ENCODE measurements at places on chromosomes 11 and 22.
A peak's percentile ranks its signal among the peaks of the same experiment; 100 is the strongest.

GRCh38 chr22:26168330-26168851 is 871 bp upstream of the SEZ6L start:
- no peak for DNase-seq

DNA sequence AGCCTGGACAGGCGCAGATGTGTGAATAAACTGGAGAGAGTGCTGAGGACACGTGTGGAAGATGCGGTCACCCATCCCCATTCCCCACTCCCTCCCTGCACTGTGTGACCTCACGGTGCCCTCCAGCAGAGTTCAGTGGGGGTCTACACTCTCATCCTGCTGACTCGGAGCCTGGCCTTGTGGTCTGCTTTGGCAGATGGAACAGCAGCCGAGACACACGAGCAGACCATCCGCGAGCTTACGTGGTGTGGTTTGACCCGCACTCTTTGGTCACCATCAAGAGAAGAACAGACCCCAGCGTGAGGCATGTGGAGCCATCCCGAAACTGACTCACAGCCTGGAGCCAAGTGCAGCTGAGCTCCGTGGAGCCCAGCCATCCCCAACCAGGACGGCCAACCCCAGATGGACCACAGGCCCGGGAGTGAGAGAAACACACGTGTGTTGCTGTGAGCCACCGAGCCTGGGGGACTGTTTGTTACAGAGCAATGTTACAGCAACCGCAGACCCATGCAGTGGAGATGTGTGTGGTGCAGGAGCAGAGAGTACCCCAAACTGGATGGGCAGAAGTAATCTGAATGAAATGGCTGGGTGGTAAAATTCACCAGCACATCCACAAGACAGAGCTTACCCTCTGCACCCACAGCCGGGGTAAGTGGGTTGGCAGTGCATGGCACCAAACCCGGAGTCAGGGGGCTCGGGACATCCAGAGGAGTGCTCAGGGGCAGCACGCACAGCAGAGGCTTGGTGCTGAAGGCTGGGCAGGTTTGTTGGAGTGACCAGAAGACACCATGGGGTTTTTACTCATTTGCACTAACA is 90.7 kb downstream of the RTL6 start:
- no peak for DNase-seq

DNA sequence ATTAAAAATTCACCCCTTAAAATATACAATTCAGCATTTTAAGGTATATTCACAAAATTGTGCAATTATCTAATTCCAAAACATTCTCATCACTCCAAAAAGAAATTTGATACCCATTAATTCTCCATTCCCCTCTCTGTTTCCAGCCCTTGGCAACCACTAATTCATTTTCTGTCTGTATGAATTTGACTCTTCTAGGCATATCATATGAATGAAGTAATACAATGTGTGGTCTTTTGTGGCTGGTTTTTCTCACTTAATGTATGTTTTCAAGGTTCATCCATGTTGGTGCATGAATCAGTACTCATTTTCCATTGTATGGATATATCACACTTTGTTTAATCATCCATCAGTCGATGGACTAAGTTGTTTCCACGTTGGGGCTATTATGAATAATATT is 29.0 kb upstream of the ACCSL start:
- DNase-seq = no peak

GRCh38 chr22:35684270-35684700 is 33.4 kb upstream of the APOL5 start:
- DNase-seq = no peak

- no peak for DNase-seq
Measured at GRCh38 chr11:13332124-13332523, 54.5 kb downstream of the BMAL1 start.

GRCh38 chr11:101477926-101478325 is 105.9 kb downstream of the TRPC6 start:
- DNase-seq = no peak

- DNase-seq = no peak
Measured at GRCh38 chr11:89421718-89422117, 69.5 kb downstream of the NOX4 start.

GRCh38 chr11:118295815-118296454 is 8.6 kb upstream of the CD3E start:
- no peak for DNase-seq

GRCh38 chr11:72586321-72587090 is 87.7 kb downstream of the PDE2A start:
- no peak for DNase-seq

DNA sequence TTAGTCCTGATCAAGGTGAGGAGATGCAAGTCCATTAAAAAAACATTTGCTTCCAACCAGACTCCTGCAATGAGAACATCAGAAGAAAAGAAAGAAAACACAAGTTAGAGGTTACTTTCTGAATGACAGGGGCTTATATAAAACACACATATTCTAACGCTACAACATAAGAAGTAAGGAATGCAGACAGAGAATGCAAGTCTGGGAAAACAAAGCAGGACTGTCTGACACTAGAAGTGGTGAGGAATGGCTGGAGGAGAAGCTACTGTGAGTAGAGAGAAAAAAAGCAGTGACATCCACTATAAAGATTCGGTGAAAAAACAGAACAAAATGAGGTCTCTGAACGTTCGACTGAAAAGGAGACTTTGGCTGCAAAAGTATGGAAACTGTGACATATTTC is 12.3 kb downstream of the TMEM216 start:
- no peak for DNase-seq

- DNase-seq = no peak
Measured at GRCh38 chr11:58567889-58568512, 7.7 kb downstream of the LPXN start.

DNA sequence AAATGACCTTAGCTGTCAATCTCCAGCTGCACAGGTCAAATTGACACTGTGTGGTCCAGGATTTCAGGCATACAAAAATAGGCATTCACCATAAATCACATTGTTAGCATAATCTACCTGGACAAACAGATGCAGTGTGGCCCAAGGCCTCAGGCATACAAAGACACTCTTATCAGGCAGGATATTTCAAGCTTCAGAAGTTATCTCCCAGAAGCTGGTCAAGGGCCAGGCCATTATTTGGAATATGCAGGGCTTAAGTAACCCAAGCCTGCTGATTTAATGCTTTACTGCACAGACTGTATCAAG is 25.5 kb upstream of the HORMAD2 start:
- DNase-seq = no peak

- no peak for DNase-seq
Measured at GRCh38 chr11:47406896-47407745, 1.3 kb upstream of the SLC39A13 start.

DNA sequence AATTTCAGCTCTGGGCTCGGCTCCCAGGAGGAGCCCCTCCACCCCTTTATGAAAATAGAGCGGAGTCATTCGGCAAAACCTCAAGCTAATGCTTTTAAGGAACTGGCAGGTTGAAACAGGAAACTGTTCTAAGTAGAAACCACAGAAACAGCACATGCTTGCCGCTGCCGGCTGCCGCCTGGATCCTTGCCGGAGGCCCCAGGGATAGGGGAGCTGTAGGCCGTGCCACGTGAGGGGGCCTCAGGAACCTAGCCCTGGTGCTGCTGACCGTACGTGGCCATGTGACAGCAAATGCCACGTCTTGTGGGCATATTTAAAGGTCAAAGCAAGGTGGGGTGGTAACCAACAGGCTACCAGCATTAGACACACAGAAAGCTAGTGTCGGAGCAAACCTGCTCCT is 77.9 kb upstream of the TIMP3 start:
- DNase-seq = peak; percentile 29

GRCh38 chr11:22084056-22084455 is 108.8 kb upstream of the ANO5 start:
- DNase-seq = no peak

DNA sequence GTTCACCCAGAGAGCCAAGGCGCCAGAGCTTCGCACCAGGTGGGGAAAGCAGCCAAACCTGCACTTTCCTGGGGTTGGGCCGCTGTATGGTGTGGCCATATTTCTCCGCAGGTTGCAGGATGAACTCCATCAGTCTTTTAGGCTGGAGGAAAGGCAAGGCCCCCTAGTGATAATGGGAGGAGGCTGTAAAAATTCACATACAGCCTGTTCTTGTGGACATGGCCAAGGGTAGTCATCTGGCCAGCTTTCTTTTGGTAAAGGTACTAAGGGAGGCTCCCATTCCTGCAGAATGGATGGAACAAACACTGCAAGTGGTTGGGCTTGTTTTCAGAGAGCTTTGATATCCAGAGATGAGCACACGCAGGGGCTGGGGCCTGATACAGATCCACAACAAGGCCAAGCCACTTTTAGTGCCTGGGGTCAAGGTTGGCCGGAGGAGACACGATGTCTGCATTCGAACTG is 29.6 kb downstream of the C22orf31 start:
- no peak for DNase-seq

DNA sequence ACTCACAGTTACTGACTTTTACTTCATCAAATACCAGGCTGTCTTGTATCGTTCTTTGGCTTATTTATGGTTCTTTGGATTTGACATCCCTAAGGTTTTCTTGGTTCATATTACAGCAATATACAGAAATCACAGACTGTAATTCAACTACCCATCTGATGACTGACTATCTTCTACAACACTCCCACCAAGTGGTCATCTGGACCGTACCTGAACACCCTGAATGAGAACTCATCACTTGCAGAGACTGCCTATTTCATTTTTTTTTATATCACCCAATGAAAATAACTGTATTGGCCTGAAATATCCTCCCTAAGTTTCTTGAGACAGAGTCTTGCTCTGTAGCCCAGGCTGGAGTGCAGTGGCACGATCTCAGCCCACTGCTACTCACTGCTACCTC is 9.5 kb upstream of the UPB1 start:
- no peak for DNase-seq

DNA sequence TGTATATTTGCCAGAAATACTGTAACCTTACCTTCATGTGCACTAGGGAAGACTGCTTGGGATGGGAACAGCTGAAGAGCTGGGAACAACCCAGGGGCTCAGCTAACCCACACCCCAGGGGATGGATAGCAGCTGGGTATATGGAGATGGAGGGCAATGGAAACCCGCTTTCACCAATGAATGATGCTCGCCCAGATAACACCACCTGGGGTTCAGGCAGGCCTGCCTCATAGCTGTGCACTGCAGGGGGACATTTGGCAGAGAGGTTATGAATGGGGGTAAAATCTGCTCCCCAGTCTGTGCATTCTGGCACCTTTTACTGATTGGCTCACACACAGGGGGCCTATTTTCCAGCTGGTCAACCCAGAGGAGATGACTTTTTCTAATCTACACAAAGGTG is 170.7 kb downstream of the CHST1 start:
- no peak for DNase-seq

- no peak for DNase-seq
Measured at GRCh38 chr11:10379871-10380568, 75.0 kb upstream of the AMPD3 start.

DNA sequence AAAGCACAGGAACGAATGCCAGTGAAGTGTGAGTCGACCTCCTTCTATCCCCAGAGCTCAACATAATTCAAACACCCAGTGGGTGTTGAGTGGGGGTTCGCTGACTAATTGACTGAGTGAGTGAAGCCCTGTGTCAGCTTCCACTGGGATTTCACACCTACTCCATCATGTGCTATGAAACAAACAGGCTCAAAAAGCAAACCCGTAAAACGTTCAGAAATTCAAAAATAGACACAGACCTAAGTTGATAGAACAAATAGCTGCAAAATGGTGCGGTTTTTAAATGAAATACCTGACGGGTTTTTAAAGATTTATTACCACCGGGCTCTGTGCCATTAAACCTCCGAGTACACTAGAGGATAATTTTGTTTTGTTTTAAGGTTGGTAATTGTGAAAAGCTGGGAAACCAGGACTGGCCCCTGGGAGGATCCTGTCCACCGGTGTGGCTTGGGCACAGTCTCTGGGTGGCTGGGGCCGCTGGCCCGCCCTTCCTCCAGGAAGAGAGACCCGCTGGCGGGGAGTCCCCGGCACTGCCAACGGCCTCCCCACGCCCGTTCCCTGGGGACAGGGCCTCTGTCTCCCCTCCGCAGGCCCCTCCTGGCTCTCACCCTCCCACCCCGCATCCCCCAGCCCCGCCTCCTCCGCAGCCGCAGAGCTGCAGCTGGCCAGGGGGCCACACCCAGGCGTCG is 13.6 kb downstream of the KCNJ5 start:
- no peak for DNase-seq

GRCh38 chr11:111237926-111238325 is 7.6 kb upstream of the POU2AF2 start:
- no peak for DNase-seq

GRCh38 chr11:36057379-36058042 is 113.6 kb downstream of the LDLRAD3 start:
- no peak for DNase-seq

GRCh38 chr11:96037405-96037949 is 113.6 kb upstream of the MTMR2 start:
- no peak for DNase-seq

All from GM12864 (cell line).